Endothelial cell of umbilical vein (primary cell): ENCODE measurements at places on chromosomes 16 and 17.

- no peak for DNase-seq
Measured at GRCh38 chr17:18040261-18040858, 1.2 kb downstream of the GID4 start.

DNA sequence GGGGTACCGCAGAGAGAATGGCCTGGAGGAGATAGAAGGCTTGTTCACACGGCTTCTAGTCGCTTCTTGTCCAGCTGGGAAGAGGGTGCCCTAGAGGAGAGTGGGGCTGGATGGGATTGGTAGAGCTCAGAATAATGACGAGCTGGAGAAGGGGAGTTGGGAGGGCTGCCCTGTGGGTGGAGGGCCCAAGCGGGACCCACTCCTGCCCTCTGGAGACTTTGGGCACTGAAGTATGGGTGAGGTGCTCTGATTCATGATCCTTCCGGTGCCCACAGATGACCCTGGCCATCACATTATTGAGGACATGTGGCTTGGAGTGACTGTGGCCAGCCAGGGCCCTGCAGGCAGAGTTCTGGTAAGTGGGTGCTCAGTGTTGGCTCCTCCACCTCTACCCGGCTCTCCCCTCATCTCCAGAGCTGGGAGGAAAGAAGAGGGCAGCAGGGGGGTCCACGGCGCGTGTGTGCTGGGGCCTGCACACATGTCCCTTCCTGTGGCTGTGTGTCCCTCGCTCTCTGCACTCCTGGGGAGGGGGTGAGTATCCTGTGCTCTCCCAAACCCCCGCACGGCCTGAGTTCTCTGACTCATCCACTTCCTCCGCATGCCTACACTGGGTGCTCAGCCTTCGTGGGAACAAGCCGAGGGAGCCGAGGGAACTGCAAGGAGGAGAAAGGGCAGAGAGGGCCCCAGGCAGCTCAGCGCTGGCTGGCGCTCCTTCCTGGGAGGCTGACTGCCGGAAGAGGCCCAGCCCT is 8.5 kb downstream of the ITGA3 start:
- DNase-seq = peak; percentile 82

DNA sequence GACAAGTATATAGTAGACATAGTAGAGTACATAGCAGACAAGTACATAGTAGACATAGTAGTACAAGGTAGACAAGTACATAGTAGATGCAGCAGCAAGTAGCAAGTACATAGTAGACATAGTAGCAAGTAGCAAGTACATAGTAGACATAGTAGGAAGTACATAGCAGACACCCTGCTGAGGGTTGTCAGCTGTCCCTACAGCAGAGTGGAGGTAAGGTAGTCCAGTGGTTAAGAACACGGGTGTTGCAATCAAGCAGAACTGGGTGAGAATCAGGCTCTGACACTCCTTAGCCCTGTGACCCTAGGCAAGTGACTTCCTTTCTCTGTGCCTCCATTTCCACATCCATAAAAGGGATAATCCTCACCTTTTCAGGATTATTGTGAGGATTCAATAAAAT is 94.7 kb downstream of the NOG start:
- DNase-seq = no peak

GRCh38 chr17:43952351-43952723 is 1.4 kb downstream of the PYY start:
- no peak for DNase-seq
